ENCODE measurements at places on chromosomes 16 and 17. TPM values are rescaled to one million over a fixed set of nuclear protein-coding genes. Genes with fewer than 3 reads are reported as not detected.

The SLFN5 gene
- total RNA-seq = 16.3 TPM

- no peak for DNase-seq
These were observed 27.4 kb upstream of the KDM6B start for GRCh38 chr17:7806587-7806986.

DNA sequence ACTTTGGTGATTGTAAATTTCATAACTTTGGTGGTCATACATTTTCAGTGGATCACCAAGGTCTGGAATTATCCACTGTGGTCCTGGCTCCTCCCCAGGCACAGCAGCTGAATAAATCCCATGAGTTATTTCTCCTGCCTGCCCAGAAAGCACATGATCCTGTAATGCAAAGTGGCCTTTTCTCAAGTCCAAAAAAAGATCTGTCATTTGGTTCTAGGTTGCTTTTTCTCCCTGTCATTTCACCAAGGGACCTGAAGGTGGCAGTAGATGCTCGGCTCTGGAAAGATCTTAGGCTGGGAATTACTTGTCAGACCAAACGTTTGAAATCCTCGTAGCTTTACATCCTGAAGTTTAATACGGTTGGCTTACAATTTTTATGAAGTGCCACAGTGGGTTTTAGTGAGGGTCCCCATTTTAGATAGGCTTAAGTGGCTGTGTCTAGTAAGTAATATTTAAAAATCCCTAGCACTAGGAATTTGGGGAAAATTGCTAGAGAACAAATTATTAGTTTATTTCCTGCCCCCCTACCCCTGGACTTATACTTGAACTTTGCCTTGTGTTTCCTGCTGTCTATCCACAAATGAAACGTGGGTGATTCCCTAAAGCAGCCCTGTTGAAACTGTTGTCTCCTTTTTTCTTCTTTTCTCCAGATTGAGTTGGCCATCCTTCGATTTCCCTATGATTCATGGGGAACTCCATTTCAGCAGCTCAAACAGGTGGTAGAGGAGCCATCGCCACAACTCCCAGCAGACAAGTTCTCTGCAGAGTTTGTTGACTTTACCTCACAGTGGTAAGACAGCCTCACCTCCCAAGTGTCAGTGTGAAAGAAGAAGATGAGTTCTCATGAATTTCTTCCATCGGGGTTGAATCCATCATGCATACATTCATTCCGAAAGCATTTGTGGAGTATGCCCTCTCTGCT is 111.7 kb downstream of the MAP2K6 start:
- peak; percentile 34 for DNase-seq

The NOXO1 gene
- not detected for total RNA-seq

GRCh38 chr16:68790130-68790761 is 53.1 kb upstream of the TANGO6 start:
- DNase-seq = no peak

GRCh38 chr17:58264407-58265103 is 16.2 kb downstream of the MPO start:
- DNase-seq = no peak

The PLA2G15 gene
- 31.0 TPM for total RNA-seq

DNA sequence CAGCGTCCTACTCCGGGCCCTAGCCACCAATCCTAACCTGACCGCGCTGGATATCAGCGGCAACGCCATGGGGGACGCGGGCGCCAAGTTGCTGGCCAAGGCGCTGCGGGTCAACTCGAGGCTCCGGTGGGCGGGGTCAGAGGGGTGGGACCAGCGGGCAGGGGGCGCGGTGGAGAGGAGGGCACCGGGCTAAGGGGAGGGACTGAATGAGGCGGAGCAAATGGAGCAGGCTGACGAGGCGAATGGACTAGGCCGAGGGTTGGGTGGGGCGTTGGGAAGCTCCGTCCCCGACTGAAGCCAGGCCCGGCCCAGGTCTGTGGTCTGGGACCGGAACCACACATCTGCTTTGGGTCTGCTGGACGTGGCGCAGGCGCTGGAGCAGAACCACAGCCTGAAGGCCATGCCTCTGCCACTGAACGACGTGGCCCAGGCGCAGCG is 4.6 kb downstream of the CARMIL2 start:
- peak; percentile 47 for DNase-seq

DNA sequence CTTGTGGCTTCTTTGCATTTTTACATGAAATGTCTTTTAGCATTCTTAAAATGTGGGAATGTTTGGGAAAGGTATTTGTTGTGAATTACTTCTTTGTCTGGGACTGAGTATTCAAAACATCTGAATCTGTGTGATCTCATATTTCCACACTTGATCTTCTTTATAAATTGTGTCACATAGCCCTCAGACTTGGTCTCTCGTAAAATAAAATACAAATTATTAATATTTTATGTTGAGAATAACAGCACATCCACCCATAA is 81.9 kb downstream of the TUBD1 start:
- no peak for DNase-seq

DNA sequence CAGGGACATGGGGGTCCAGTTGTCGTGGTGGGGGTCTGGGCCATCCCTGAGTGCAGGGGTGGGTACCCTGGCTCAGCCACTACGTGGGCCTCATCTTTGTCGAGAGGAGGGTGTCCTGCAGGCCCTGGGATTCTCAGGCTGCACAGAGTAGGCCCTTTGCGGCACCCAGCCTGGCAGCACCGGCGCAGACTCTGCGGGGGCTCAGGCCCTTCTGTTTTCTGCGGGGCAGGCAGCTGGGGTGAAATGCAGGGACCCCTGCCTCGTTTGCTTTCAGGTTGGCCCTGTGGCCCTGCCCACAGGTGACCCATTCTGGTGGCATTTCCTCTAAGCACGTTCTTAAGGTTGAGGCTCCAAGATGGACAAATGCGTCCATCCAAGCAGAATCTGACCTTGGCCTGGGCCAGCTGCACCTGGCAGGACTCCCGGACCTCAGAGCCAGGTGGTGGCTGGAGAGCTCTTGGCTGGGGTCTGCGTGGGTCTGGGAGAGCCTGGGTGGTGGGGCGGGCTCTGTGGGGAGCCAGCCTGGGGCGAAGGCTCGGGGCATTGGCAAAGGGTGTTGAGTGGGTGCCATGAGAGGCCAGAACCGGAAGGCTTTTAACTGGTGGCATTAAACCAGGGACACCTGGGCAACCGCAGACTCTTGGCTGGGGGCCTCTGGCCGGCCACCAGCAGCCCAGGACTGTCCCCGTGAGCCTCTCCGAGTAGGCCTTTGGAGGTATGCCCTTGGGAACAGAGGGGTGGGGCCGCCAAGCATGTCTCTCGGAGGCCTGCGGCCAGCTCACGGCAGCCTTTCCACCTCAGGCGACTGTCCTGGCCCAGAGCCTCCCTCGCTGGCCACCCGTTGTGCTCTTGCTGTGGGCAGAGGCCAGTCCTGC is 16.9 kb downstream of the PRSS27 start:
- DNase-seq = peak; percentile 62

GRCh38 chr16:12176051-12176450 is 199.5 kb downstream of the SNX29 start:
- no peak for DNase-seq

The KRT33A gene
- total RNA-seq = not detected

The ACSM3 gene
- total RNA-seq = 13.1 TPM

- DNase-seq = peak; percentile 60
These were observed 9.6 kb downstream of the PIK3R6 start for GRCh38 chr17:8857919-8858318.

DNA sequence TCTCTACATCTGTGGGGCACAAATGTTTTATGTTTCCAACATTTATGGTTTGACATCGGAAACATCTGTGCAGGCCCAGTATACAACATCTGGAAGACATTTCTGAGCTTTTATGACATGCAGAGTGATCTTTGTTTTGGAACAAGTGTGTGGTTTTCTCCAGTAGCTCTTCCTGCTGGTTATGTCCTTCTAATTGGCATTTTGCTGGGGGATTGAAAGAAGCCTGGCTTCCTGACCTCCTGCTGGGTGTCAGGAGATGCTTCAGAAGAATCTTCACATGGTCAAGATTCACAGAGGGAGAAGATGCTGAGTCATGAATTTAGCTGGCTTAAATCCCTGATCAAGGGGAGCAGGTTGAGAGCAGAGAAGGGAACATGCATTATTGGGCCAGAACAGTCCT is 279.5 kb upstream of the MYOCD start:
- no peak for DNase-seq

The P2RX5 gene
- 9.9 TPM for total RNA-seq

DNA sequence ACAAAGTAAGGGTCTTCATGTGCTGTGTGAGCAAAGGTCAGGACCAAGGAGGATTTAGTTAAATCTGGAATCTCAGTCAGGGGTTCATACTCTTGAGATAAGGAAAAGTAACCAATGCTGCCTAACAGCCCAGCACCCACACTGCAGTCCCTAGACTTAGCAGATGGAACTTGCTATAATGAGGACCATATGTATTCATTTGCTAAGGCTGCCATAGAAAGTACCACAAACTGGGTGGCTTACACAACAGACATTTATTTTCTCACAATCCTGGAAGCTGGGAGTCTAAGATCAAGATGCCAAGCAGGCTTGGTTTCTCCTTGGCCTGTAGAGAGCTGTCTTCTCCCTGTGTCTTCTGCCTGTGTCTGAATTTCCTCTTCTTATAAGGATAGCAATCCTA is 20.8 kb downstream of the ZP2 start:
- DNase-seq = no peak

The NOG gene
- total RNA-seq = 0.16 TPM

The SPATA22 gene
- total RNA-seq = not detected

GRCh38 chr17:4293572-4293971 is 29.8 kb upstream of the ANKFY1 start:
- no peak for DNase-seq

DNA sequence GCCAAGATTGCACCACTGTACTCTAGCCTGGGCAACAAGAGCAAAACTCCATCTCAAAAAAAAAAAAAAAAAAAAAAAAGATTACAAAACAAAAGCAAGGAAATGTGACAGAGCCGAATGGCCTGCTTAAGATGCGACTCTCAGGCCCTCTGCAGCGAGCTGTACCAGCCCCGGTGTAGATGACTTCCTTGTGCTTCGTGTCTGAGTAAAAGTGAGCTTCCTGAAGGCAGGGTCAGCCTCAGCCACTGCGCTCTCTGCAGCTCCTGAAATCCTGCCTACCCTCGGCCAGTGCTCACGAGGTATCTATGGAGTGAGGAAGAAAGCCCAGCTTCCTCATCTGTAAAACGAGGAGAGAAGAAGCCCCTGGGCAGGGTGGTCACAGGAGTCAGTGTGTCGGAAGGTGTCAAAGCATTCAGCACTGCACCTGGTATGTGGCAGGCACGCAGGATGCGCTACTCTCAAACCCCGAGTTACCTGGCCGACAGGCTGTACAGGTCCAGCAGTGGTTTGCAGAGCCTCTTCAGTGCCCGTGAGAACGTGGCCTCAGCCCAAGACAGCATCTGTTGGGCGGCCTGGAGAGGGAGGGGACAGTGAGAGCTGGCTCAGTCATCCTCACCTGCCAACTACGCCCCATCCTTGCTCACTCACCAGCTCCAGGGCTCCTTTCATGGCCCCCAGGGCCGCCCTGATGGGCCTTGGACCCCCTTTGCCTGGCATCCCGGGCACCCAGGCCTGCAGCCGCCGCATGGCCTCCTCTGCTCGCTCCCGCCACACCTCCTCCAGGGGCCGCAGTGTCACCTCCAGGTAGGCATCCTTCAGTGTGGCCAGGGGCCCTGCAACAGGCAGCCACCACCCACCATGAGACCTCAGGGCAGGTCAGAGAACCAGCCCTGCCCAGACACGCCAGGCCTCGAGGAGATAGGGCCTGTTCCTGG is 44.6 kb downstream of the RMI2 start:
- no peak for DNase-seq

The TSPOAP1 gene
- 6.0 TPM for total RNA-seq

DNA sequence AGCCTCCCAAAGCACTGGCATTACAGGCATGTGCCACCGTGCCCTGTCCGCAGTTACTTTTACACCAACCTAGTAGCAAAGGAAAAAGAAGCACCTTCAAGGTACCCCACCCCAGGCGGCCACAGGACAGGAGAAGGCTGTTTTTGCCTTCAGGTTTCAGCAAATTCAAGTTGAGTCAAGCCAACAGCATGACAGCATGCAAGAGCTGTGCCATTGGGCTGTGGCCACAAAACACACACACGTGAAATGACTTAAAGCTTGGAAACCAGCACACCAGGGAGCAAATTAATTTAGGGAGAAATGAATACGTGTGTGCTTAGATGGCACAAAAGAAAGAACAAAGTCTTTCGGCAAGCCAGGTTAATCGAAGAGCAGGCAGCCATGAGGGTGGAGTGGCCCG is 39.7 kb downstream of the ERCC4 start:
- DNase-seq = no peak

GRCh38 chr16:65120831-65121721 is 787 bp downstream of the CDH11 start:
- peak; percentile 21 for DNase-seq

DNA sequence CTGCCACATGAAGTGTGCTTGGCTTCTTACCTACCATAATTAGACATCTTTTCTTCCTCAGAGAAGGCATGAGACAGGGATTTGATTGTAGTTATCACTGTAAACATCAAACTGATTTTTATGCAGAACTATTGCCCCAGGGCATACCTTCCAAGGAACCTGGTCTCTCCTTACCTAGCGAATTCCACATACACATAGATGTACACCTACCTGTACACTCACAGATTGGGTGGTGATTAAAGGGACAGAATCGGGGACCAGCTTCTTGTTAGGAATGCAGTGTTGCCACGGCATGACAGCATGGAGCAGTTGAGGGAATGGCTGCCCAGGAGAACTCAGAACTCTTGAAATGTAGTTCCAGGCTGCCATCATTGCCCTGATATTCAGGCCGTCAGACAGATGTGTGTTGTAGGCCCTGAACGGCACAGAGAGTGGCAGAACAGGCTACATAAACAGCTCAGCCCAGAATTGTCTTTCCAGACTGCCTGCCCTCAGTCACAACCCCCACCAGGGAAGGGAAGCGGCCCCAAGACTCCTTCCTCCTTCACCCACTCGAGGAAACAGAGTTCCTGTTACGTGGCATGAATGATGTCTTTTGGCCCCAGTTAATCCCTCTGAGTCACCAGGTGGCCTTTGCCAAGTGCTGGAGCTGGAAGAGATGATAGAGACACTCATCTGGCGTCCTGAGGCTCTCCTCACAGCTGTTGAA is 17.8 kb upstream of the NAGLU start:
- DNase-seq = peak; percentile 64

The ESRP2 gene
- total RNA-seq = 0.40 TPM

The CDH5 gene
- 43.4 TPM for total RNA-seq

DNA sequence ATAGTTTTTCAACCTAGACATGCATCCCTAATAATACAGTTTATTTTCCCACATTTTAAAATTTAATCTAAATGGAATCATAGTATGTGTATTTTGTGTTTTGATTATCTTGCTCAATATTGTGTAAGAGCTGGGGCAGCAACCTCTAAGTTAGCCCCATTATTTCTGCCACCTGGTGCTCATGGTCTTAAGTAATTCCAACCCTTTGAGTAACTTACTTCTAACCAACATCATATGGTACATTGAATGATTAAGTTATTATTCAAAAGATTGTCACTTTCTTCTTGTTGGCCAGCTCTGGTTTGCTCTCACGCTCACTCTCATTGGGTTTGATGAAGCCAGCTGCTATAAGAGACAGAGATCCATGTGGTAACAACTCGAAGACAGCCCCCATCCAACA is 3.9 kb upstream of the KRTAP4-3 start:
- no peak for DNase-seq

GRCh38 chr16:5069854-5070253 is 1.8 kb upstream of the ALG1 start:
- DNase-seq = no peak

Measured in heart right ventricle (tissue), 16 donors.